LoVo (cell line): ENCODE measurements at places on chromosomes 7 and 10.
A peak's percentile ranks its signal among the peaks of the same experiment; 100 is the strongest.

DNA sequence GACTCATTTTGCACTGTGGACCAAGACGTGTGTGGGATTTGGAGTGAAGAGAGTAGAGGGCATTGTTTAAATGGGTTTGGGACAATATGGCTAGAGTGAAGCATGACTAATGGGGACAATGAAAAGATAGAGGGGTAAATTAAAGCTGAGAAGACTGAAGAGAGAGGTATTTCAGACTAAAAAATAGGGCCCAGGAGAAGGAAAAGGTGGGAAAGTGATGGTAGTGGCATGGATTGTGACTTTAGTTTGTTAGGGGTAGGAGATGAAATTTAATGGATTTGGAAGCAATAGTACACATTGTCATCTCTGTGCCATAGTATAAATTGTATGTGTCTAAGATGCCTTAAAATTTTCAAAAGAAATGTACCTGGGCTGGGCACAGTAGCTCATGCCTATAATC is 18.2 kb downstream of the CDK1 start:
- no peak for DNase-seq

DNA sequence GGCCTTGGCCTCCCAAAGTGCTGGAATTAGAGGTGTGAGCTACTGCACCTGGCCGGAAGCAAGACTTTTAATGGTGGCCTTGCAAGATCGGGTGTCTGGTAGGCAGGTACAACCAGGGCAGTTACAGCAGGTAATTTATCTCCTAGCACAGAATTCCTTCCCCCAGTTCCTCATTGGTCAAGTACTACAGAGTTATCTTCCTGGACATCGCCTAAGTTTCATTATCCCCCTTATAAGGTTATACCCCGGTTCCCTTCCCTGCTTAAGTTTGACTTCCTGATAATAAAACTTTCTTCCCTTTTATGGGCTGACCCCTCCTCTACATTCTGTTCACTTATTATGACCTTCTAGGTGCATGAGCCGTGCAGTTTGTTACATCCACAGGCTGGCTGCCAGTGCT is 19.0 kb upstream of the CYP3A43 start:
- DNase-seq = no peak

DNA sequence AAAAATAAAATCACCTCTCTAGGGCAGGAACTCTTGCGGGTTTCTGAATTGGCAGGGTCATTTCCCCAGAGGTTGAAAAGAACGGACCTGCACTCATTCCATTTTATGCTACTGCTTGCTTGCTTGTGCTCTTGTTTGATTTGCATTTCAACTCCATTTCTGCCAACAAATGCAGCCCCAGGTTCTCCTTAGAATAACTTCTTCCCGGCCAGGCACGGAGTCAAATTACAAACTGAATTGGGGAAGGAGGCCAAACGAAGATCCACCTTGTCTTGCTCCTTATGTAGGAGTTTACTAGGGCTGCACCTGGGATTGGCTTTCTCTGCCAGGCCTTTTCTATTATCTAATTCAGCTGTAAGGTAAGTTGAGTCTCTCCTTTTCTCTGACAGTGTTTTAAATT is 79.6 kb downstream of the HGF start:
- DNase-seq = no peak

- peak; percentile 79 for DNase-seq
Measured at GRCh38 chr7:71735961-71736556, 604.1 kb downstream of the GALNT17 start.

- DNase-seq = no peak
Measured at GRCh38 chr10:74332398-74332797, 181.4 kb downstream of the ADK start.

DNA sequence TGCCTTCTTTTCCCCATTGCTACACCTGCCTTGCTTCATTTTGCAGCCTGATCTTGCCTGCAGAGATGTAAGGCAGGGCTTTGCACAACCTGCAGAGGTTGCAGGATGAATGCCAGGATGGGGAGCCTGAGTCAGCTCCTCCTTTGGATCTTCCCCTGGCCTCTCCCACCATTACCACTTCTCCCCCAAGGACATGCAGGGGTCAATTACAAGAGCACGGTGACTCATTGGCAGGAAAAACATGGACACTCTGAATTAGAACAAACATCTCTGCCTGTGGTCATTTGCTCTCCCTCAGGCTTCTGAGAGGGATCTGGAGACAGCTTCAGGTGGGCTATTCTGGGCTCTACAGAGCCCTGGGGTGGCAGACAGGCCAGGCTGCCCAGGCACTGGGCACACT is 89.2 kb downstream of the HERPUD2 start:
- no peak for DNase-seq

GRCh38 chr7:30237271-30237695 is 47.1 kb upstream of the ZNRF2 start:
- DNase-seq = no peak

DNA sequence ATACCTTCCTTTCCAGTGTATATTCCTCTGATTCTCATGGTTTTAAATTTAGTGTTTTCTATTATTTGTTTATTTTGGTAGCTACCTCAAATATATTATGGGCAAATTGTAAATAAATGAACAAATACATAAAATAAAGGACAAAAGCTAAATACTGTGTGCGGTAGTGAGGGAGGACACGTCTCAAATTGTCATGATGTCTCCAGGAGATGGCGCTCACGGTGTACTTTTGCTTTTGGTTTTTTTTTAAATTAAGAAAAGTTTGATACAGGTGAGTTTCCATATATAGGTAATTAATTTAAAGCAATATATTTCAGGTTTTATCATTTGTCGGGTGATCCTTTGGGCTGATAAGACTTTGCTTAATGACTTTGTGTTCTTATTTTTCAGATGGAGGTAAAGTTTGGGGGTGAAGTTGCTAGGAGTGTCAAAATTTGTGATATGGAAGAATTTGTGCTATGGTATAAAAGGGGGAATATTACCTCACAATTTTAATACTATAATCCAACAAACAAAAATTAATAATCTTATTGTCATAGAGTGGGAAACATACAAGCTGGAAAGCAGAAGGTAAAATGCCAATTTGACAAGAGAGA is 68.4 kb upstream of the TMEM229A start:
- peak; percentile 11 for DNase-seq

DNA sequence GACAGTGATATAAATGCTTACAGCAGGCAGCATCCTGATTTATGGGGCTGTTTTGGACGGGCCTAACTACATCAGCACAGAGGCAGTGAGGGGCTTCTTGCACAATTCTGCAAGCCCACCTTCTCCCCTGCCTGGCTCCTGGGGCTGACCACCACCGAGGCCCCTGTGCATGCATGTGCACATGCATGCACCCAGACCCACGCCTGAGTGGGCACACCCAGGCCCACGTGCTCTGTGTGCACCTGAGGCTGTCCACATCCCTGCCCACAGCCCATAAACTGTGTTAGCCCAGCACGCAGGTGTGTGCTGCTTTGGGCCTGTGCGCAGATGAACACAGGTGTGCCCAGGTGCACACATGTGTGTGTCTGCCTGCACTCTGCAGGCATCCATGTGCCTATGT is 40.0 kb downstream of the ZMIZ1 start:
- DNase-seq = no peak

DNA sequence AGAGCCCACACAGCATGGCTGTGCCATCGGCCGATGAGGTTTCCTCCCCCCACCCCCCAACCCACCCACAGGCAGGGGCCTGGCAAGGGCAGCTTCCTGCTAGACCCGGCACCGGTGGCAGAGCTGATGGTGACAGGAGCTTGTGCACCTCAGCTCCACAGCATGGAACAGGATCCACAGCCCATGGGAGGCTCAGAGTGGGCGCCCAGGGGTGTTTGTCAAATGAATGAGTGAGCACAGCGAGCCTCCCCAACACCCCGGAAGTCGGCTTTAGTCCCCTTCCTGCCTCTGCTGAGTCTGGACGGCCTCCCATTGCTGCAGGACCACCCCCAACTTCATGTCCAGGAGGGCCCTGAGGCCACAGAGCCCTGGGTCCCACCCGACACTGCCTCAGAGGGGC is 68.9 kb downstream of the PDGFA start:
- DNase-seq = no peak

GRCh38 chr7:101814991-101815825 is 2.2 kb upstream of the CUX1 start:
- DNase-seq = peak; percentile 76

- no peak for DNase-seq
Measured at GRCh38 chr7:158400601-158401225, 186.9 kb downstream of the PTPRN2 start.
